Substantia nigra (tissue), 51 donors: ENCODE measurements at places on chromosomes 5 and 9.

DNA sequence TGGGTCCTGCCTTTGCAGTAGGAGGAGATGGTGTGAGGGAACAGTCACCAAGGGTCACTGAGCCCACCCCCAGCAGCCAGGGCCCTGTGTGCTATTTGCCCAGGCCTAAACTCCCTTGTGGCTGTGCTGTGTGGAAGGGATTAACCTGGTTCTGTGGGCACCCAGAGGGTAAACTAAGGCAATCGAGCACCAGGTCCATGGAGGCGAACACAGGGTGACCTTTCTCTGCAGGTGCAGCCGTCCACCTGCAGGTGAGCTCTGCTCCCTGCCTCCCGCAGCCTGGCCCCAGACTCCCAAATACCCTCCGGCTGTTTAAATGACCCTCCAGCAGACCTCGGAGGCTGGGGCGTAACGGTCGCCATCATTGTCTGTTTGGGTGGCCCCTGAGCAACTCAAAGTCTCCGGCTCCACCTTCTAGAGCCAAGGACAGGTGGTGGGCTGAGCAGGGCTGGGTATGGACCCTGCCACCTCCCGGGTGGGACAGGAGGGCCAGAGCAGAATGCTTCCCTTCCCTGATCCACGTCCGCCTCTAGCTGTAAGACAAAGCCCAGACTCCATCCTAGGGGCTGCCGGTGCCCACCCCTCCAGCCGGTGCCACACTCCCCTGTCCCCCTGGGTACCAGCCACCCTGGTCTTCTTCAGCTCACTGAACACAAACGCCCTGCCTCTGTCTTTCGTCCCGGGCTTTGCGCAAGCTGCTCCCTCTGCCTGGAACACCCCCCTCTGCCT is 34.1 kb upstream of the FIBCD1 start:
- DNase-seq, result no peak

DNA sequence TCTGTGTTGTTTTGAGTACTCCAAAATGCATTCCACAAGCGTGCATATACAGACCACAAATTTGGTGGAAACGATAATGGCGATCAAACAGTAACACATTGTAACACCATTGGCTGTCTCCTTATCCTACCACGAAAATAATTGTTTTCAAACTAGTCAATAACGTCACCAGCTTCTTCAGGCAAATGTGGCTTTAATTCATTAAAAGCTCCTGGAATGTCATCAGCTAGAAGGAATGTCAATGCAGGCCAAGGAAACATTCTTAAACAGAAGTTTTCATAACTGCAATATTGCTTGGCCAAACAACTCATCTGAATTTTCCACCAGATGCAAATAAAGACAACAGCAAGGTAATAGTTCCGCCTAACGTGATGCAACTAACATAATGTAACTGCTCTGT is 71.6 kb upstream of the XPA start:
- no peak for DNase-seq

DNA sequence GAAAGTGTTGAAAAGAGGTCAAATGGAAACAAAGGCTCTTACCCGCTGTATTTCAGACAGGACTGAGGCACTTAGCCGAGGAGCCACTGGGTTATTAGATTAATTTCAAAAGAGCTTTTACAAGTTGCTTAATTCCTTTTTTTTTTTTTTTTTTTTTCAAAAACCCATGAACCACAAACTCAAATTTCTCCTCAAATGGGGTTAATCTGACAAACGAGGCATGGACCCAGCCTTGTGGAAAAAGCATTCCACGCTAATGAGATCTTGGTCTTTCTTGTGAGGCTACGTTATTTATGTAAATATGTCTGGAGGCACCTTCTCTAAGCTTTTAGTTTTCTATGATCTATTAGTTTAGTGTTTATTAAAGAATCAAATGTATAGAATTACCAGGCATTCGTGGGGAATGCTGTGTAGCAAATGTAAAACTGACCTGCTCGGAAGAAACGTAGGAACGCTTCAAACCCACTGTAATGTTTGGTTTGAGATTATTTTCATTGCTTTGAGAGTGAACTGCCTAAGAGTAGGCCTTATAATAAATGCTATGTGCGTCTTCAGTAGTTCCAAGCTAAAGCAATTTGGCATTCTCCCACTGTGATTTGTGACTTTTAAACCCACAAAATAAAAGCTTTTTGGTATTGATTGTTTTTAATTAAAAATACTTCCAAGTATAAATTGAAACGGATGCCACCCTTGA is 134.7 kb downstream of the CDH6 start:
- DNase-seq, result no peak

DNA sequence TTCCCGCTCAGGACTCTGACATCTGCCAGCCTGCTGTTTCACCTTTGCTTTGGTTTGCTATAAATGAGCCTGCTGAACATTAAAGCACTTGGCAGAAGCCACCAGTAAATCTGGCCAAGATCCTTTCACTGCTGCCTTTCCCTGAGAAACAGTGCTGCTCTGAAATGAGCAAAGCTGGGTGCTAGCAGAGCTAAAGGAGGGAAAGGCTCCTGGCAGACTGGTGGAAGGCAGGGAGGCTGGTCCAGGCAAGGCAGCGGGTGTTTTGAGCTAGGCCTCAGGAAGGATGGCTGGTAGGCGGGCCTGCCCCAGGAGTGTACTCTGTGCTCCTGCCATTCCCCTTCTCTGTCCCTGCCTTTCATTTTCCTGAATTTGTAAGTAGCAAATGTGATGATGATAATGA is 52.5 kb upstream of the PTGS1 start:
- DNase-seq, result no peak

DNA sequence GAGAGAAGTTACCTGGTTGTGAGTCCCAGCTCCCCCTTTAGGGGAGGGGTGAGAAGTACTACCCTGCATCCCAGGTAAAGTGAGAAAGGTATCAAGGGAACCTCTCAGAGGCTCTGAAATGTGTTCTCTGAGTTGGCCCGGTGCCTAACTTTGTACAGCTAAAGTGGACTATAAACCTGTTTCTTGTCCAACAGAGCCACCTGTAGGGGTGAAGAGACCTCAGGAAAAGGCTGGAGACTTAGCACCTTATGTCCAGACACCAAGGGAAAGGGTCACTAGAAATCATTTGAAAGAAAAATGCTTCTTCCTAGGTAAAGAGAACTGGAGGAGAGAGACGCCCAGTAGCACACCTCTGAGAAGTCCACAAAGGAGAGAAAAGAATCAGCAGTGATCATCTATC is 108.3 kb upstream of the KIF2A start:
- no peak for DNase-seq

DNA sequence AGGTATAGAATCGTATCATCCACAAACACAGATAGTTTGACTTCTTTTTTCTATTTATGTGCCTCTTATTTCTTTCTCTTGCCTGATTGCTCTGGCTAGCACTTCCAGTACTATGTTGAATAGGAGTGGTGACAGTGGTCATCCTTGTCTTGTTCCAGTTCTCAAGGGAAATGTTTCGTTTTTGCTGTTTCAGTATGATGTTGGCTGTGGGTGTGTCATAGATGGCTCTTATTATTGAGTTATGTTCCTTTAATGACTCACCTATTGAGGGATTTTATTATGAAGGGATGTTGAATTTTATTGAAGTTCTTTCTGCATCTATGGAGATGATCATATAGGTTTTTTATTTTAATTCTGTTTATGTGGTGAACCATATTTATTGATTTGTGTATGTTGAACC is 70.3 kb downstream of the ENC1 start:
- no peak for DNase-seq

DNA sequence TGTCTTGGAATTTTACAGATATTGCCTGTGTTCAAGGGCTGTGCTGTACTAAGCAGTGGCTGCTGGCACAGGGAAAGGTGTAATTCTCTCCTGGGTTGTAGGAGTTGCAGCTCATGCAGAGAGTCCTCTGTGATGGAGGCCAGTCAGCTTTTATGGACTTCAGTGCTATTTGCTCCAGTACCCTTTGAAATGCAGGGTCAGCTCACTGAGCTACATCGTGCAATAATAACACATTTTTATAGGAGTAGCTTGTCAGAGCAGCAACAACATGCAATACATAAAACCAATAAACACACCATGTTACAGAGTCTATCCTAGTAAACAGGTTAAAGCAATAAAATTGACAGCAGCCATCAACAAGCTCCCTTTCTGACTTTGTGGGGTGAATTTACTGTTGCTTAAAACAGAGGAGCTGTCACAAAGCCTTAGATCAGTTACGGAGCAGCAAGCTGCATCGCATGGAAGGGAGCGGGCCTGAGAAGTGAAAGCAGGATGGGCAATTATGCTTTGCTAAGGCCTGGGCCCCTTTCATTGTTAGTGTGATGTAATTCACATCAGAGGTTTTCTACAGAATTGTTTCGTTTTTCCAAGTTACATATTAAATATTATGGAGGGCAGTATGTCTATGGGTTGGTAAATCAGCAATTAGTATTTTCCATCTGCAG is 16.8 kb downstream of the CD180 start:
- DNase-seq, result no peak

GRCh38 chr5:124685404-124685930 is 61.0 kb downstream of the ZNF608 start:
- DNase-seq, result no peak

DNA sequence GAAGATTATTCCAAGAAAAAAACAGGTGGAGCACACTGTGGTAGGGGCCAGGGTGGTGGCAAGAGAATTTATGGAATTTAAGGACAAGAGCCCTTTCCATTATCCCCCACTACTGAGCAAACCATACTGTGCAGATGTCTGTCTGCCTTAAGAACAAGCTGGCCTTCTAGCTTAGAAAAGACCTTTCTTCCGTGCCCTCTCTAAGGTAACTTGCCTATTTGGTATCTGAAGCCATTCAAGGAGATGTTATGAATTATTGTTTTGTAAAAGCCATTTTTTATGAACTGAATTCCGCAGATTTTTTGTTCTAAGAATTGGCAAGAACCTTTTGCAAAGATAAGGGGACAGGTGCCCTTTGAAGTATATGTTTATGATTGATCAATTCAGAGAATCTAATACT is 20.9 kb downstream of the GRAMD2B start:
- DNase-seq, result no peak

DNA sequence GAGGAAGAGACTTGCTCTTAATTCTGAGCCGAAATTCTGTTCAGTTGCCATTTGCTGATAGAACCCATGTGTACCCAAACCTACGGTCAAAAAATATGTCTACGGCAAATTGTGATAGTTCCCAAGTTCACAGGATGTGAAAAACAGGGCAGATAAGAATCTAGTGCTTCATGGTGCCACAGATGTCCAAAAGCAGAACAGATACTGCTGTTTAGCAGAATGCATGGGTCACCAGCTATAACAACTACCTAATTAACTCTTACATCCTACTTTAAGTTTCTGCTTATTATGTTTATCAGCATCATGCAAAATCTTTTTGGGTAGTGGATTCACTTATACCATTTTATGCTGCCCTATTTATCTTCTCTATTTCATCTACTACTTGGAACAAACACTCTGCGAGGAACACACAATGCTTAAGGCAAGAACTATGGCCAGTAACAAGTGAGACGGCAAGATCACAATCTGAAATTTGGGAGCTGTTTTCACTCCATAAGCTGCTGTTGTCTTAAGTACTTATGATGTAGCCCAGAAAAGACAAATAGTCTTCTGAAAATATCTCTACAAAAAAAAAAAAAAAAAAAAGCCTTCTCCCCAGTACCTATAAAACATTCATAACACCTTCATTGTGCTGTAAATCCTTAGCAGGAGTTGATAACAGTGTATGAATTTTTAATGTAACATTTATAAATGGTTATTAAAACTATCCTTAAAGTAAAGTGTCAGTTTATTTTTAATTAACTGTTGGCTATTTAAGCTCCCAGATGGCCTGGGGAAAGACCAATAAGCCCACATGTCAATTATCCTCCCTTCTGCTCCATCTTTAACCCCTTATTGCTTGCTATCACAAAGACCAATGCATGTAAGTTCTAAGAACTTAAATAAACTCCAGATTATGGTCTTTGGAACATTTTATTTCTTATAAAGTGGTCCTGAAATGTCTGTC is 232.3 kb downstream of the TLR4 start:
- DNase-seq, result no peak

DNA sequence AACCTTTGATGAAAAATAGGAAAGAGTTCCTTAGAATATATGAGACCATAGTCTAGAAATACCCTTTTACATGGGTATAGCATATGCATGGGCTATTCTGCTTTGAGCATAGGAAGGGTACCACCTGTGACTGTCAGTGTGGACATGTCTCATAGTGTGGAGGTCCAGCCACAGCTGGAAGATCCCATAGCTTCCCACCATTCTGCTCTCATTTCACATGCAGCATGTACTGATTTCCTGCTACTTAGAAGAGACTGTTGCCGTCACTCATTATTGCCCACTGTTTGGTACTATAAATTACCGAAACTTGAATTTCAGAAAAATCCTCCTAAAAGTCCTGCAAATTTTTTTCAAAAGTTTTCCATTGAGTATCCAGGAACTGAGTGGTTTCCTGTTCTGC is 477.8 kb upstream of the DAB2 start:
- DNase-seq, result no peak

- no peak for DNase-seq
Measured at GRCh38 chr5:168234133-168234532, 57.3 kb upstream of the WWC1 start.

GRCh38 chr9:134365791-134366222 is 39.6 kb downstream of the RXRA start:
- no peak for DNase-seq

DNA sequence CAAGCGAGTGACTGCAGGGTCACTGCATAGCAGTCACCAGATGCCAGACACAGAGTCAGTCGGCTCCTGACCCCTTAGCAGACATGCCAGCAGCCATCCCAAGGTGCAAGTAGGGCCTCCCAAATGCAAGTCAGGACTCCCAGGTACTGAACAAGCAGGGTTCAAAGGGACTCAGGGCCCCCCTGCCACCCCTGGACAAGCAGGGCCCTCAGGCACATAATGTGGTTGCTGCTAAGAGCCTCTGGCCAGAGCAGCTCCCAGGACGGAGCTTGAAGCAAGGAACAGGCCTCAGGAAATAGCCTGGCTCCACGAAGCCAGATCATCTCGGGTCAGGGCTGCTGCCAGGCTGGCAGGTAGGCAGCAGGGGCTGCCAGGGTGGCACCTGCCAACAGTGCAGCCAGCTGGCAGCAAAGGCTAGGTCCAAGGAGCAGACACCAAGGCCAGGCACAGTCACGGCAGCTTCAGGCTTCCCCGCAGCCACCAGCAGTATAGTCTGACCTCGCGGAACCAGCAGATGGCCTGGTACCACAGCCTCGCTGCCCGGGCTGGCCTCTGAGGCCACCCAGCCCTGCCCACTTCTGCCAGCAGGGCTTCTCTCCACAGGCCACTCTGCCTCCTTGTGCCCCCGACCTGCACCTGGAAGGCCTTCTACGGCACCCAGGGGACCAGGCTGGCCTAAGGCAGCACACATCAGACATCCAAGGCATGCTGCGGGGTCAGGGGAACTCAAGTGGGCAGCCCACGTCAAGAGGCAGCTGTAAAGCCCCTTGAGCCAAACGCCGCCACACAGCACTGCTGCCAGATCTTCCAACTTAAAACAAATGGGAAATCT is 7.4 kb downstream of the EEIG1 start:
- peak; percentile 53 for DNase-seq

DNA sequence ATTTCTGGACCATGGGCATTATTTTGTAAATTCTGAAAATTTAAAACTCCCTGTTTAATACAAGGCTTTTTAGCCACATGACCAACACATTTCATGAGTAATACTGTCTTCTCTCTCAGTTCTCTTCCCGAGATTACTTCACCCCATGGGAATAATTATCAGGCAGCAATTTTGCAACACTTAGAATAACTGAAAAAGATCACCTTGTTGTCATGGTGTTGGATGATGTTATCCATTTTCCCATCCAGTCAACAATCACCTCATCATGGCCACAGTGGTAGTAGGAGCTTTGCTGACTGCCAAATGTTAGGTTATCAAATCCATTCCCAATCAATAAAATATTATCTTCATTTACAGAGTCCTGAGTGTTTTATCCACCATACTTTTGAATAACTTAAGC is 354.9 kb upstream of the ISL1 start:
- DNase-seq, result no peak

GRCh38 chr5:53429706-53430105 is 50.7 kb upstream of the FST start:
- no peak for DNase-seq
